ENCODE measurements at places on chromosomes 4 and X.

DNA sequence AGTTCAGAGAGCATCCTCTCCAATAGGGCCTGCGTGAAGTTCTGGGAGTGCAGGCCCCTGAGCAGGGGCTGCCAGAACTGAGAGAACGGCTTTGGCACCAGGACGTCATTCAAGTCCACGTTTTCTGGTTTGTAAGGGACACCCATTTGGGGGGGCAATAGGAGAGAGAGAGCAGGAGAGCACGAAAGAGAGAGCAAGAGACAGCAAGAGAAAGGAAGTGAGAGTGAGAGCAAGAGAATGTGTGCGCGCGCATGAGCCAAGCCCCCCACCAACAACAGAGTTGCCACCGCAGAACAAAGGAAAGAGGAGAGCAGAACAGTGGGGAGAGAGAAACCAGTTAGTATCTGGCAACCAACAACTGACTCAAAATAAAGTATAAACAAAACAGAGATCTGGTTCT lies 10.4 kb downstream of the LAS1L start:
- DNase-seq: no peak

- no peak for DNase-seq
Measured at GRCh38 chrX:150680974-150681373, 12.2 kb upstream of the MTMR1 start.

GRCh38 chrX:70592091-70592490 lies 147.5 kb downstream of the DLG3 start:
- no peak for DNase-seq

- no peak for DNase-seq
Measured at GRCh38 chr4:62327612-62328297, 1127.6 kb downstream of the ADGRL3 start.

DNA sequence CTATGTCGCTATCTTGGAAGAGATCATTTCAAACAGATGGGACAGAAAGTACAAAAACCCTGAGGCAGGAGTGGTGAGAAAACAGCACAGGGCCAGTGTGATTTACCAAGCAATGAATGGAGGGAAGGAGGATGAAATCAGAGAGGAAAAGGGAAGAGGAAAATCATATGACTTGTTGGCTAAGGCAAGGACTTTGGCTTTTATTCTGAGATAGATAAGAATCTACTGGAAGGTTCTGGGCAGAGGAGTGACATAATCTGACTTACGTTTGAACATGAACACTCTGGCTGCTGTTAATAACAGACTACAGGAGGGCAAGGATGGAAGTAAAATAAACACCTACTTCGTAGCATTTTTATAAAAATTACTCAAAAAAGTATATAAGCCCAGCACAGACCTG lies 207.8 kb upstream of the SLC7A11 start:
- DNase-seq: no peak

GRCh38 chr4:687048-687970 lies 1.6 kb downstream of the SLC49A3 start:
- no peak for DNase-seq

GRCh38 chrX:107710617-107711391 lies 64.8 kb downstream of the TSC22D3 start:
- DNase-seq: peak; percentile 35

DNA sequence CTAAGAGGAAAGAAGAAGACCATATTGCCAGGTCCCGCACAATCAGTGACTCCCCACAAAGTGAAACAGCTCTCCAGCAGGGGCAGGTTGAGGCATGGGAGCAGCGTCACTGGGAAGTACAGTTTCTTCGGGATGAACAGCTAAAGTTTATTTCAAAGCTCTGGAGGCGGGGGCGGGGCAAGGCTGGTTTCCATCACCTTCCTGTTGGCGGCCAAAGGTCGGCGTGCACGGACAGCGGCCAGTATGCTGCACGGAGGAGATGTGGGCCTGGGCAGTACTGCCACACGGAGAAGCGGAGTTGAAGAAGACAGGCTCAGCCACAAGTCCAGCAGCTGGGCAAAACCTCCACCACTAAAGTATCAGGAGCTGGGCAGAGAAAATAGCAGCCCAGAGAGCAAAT lies 951 bp upstream of the ZNF518B start:
- no peak for DNase-seq

DNA sequence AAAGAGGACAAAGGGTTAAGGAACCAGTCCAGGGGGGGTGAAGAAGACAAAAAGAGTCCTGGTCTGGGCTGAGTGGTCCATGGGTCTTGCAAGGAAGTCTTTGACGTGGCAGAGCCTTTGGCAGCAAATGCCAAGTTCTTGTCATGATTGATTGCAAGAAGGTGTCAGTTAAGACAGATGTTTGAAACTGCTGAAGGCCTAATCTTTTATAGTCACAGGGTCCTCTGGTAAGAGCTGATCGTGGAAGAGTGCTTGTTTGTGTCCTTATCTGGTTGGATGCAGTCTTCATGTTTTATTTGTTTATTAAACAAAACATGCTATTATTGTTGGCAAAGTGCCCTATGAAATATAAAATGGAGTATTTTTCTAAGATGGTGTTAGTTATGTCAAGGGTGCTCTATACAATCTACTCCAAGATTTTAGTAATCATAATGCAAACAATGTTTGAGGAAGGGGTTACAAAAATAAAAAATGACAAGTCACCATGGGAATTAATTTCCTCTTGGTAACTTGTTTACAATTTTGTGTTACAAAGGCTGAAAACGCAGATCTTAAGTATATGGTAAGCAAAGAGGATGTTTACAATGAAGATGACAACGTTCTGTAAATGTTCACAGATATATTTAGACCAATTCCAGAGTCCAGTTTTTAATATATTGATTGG lies 85.9 kb downstream of the MAGED4 start:
- DNase-seq: no peak

GRCh38 chr4:156390599-156391324 lies 437.1 kb upstream of the CTSO start:
- DNase-seq: no peak

DNA sequence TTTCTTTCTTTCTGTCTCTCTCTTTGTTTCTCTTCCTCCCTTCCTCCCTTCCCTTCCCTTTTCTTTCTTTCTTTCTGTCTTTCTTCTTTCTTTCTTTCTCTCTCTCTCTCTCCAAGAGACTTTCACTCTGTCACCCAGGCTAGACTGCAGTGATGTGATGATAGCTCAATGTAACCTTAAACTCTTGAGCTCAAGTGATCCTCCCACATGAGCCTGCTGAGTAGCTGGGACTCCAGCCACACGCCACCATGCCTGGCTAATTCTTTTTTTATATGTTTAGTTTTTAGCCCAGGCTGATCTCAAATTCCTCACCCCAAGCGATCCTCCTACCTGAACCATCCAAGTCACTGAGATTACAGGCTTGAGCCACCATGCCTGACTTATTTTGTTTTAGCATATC lies 64.3 kb upstream of the EMCN start:
- no peak for DNase-seq

DNA sequence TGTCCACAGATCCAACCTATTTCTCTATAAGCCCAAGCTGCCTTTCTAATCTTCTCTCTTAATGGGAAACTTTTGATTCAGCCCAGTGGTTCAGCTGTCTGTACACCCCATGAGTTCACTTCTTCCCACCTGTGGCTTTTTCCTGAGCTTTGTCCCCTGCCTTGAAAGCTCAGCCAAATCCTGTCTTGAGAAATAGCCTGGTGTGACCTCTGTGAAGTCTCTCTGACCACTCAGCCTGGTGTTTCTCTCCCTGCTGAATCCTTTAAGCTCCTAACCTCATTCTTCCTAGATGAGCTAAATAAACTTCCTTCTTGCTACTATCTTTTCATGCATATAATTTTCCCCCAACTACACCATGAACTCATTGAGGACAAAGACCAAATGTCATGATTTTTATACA lies 15.2 kb upstream of the HERC5 start:
- DNase-seq: no peak

GRCh38 chr4:158766434-158767044 lies 2.3 kb upstream of the FNIP2 start:
- DNase-seq: no peak

GRCh38 chr4:3679851-3680311 lies 86.3 kb upstream of the ADRA2C start:
- no peak for DNase-seq

DNA sequence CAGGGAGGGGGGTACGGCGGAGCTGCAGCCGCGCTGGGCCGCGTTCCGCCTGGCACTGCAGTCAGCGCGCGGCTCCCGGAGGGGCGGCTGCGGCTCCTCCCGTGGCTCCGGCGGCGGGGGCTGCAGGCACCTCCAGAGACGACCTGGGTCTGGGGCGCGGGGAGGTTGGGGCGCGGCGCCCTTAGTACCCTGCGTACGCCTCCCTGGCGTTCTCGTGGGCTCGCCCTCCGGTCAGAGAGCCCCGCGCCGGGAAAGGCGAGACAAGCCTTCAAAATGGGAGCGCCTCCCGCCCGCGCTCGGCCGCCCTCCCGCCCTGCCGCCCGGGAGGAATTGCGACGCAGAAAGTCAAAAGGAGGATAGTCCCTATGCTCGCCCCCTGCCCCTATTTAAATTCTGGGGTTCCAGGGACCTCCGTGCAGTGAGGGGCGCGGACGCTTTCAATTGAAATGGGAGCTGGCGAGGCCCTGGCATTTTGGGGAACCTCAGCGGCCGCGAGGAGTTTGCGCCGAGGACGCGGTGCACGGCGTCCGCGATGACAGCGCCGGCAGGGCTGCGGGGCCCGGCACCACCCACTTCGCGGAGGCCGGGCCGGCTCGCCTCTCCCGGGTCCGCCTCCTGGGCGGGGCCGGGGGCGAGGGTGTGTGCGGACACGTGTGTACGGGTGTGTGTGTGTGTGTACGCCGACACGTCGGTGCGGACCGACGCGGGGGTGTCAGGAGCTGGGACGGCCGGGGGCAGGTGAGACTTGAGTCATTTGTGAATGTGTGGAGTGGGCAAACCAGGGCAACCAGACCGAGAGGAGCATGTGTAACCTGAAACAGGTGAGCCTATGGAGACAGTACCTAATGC lies 544 bp downstream of the HERC3 start:
- peak; percentile 72 for DNase-seq

GRCh38 chr4:61500883-61501282 lies 300.8 kb downstream of the ADGRL3 start:
- DNase-seq: no peak

DNA sequence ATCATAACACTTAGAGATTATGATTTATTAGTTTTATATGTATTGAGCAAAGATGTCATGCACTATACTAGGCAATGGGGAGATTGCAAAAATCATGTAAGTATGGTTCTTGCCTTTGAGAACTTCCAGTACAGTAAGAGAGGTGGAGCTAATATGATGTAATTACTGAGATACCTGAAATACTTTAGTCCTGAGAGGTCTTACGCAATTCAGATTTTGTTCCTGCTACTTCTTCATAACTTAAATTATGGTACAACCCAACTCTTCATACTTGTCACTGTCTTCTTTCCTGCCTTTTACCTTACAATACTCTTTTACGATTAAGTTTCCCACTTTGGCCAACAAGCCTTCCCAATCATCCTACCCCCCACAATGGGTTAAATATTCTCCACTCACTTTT lies 564.2 kb upstream of the PITX2 start:
- no peak for DNase-seq

DNA sequence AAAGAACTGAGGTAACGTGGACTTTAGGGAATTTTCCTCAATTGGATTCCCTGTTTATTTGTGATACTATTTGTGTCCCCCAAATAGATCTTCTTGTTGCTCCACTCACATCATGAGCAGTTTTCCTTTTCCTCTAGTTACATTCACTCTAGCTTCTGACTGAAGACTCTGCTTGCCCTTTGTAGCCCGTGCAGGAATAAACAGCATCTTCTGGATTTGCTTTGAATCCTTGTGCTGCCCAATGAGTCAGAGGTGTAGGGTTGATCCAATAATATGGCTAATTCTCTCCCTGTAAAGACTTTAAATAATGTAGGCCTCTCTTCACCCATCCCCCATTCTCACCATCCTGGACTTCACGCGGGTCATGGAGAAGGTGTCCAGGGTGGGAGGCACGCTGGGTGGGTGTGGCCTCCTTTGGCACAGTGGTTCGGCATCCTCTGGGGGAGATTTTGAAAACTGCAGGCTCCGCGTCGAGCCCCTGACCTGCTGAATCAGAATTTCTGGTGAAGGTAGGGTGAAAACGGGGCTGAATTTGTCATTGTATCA lies 9.0 kb downstream of the HAND2 start:
- no peak for DNase-seq

DNA sequence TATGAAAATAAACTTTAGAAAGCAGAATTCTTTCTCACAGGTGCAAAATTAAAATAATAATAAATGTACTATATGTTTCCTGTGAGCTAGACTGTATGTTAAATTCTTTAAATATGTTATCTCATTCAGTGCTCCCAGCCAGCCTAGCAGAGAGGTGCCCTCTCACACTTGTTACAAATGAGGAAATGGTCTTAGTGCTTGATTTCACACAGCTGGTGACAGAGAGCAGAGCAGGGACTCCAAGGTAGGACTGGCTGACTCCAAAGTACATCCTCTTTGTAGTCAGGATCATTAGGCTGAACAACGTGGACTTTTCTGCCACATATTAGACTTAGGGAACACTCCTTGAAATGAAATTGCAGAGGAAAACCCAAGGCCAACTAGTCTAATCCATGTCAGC lies 72.0 kb upstream of the HHIP start:
- no peak for DNase-seq

GRCh38 chrX:15804563-15804962 lies 14.3 kb downstream of the ZRSR2 start:
- DNase-seq: no peak

- DNase-seq: no peak
Measured at GRCh38 chr4:119921830-119922229, 144.8 kb downstream of the MAD2L1 start.

DNA sequence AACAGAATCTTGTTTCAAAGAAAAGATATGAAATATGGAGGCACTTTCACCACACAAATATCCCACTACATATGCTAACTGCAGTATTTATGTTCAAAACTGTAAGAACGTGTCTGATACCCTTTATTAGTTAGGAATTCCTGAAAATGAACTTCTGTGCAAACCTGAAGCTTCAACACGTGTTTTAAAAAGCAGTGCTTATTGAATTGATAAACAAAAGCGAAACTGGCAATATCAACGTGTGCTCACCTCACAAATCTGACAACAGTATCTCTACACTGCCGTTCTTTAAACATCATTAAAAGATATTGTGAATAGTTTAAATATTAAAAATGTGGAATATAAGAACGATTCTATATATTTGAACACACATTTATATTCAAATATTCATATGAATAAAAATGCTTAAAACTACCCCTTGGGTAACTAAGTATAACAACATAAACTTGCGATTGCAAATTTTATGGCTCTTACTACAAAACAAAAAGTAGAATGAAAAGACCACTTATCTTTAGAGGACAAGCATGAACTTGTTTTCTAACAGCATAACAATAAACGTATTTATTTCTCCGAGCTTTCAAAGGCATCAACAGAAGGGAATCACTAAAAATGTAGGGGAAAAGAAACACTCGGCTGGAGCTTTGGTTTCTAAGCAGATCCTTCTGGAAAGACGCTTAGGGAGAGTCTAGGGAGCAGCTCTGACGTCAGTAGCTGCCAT lies at the start of gene LRP2BP:
Gene LRP2BP, minus strand, starts transcription at position 687 of the 718 bp plus-strand sequence. CDS start 17,738 bp downstream, outside the sequence.
- DNase-seq: no peak

GRCh38 chr4:23401572-23401971 lies 488.3 kb downstream of the PPARGC1A start:
- no peak for DNase-seq

All from T-helper 9 cell (primary cell).